Activated naive CD4-positive, alpha-beta T cell (primary cell): ENCODE measurements at places on chromosomes 16 and 17.

GRCh38 chr16:65268331-65268730 lies 146.5 kb upstream of the CDH11 start:
- DNase-seq: no peak

GRCh38 chr16:26752166-26752565 lies 314.6 kb upstream of the C16orf82 start:
- no peak for DNase-seq

- no peak for DNase-seq
Measured at GRCh38 chr16:55152875-55153390, 171.1 kb upstream of the IRX6 start.

DNA sequence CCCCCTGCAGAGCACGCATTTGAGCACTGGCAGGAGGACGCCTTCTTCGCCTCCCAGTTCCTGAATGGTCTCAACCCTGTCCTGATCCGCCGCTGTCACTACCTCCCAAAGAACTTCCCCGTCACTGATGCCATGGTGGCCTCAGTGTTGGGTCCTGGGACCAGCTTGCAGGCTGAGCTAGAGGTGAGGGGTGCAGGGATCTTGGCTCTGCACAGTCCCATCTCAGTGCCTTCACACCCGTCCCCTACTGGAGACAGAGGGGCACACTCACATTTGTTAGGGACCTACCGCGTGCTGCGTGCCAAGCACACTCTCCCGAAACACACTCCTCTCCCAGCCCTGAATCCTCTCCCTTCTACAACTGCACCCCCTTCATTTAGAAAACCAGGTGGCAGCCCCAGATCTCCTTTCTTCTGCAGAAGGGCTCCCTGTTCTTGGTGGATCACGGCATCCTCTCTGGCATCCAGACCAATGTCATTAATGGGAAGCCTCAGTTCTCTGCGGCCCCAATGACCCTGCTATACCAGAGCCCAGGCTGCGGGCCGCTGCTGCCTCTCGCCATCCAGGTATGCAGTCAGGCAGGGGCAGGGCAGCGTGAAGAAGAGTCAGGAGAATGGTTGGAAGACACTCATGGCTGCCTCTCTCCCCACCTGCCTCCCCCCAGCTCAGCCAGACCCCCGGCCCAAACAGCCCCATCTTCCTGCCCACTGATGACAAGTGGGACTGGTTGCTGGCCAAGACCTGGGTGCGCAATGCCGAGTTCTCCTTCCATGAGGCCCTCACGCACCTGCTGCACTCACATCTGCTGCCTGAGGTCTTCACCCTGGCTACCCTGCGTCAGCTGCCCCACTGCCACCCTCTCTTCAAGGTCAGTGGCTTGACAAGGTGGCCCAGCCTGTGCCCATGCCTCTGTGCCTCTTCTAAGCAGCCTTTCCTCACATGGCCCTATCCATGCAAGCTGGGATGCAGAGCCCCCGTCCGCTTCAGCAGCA lies 6.3 kb downstream of the ALOX15B start:
- DNase-seq: no peak

DNA sequence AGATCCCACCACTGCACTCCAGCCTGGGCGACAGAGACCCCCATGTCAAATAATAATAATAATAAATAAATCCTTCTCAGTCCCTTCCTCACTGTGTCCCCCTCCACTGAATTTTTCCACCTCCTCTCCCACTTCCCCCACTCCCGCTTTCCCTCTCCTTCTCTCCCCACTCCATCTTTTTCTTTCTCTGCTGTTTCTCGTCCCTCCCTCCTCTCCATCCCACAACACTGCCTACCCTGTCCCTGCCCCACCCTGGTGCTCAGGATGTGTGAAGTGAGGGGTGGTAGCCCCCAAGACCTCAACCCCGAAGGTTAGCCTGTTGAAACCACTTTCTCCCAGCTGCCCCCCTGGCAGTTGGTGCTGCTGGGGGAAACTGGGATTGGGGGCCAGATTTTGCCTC lies 34.4 kb upstream of the STH start:
- DNase-seq: no peak

- no peak for DNase-seq
Measured at GRCh38 chr17:83121921-83122820, 42.8 kb downstream of the METRNL start.
